ENCODE measurements at places on chromosomes 12 and 14. TPM values are rescaled to one million over a fixed set of nuclear protein-coding genes. Genes with fewer than 3 reads are reported as not detected.

Gene KERA
- not detected for total RNA-seq

Gene SERPINA12
- not detected for total RNA-seq

Gene KRT73
- total RNA-seq, result not detected

Gene GLIPR1L2
- total RNA-seq, result 0.16 TPM

Gene DTX1
- total RNA-seq, result under 0.01 TPM

Gene ZFYVE21
- total RNA-seq, result 45.5 TPM

Gene EFCAB11
- 2.8 TPM for total RNA-seq

Gene EXOC3L4
- not detected for total RNA-seq

Gene GLIPR1L1
- total RNA-seq, result not detected

Gene MAP1LC3B2
- total RNA-seq, result 0.36 TPM

Gene CHURC1
- total RNA-seq, result 44.5 TPM

Gene TRHDE
- 32.8 TPM for total RNA-seq

Gene RASAL1
- total RNA-seq, result not detected

All from hair follicle dermal papilla cell (primary cell).